NCI-H1417 treated with DMSO at 0.1 percent for 48 hours (cell line): ENCODE measurements at places on chromosomes 3 and 15.

- DNase-seq, result no peak
These were observed 2.6 kb upstream of the FOXP1 start for GRCh38 chr3:71585887-71586809.

DNA sequence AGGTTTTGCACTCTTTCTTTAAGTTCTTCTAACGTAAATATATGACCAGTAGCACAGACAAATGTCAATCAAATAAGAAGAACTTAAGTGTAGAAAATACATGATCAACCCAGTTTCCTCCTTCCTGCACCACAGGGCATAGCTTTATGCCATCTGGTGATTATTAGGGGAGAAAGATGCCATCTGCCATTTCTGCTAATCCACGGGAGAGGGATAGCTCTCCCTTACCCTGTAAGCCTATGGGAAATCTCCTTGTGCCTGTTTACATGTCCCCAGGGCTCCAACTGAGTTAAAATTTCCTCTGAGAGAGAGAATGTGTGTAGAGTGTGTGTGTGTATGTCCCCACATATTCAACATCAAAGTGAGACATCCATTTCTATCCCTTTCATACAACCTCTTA, 135.9 kb downstream of the RSL24D1 start:
- DNase-seq, result no peak

GRCh38 chr15:79311901-79312553, 1.1 kb downstream of the TMED3 start:
- DNase-seq, result no peak

GRCh38 chr15:68834346-68834745, 13.7 kb upstream of the ANP32A start:
- no peak for DNase-seq

DNA sequence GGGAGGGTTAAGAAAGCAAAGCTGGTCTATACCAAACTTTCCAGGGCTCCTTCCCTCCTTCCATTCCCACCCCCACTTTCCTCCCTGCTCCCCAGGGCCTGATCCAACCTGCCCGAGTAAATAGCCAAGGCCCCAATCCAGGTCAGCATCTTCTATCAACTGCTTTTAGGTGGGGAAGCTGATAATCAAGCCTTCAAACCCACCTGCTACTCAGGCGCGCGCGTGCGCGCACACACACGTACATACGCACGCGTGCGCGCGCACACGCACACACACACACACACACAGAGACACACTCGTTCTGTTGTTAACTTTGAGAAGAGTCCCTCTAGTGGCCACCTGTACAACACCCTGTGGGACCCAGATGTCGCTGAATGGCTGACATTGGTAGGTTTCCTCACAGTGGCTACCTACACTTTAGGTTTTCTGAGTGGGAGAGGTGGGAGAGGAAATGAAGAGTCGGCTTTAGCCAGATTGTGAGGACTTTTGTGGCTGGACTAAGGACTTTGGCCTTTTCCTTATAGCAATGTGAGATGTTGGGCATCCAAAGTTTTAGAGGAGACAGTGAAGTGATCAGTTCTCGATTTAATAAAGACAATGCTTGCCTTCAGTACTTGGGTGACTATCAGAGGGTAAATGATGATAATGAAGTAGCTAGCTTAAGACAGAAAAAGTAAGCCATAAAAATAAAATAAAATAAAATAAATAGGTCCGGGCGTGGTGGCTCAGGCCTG, 179.9 kb upstream of the C2CD4B start:
- no peak for DNase-seq

DNA sequence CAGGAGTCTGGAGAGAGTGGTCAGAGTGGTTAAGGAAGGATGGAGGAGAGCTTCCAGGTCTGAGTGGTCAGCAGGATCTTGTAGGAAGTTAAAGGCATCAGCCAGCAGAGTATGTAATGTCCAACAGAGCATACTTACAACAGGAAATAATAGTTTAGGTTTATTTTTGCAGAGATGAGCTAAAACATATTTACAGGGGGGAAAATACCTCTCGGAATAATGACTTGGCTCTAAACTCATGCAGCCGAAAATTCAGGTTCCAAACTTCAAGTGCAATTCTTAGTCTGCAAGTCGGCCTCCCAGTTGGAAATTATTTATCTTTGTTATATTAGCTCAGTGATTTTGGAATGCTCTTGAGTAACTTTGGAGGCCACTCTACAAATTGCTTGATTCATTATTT, 385.0 kb upstream of the C2CD4B start:
- no peak for DNase-seq

GRCh38 chr15:58777107-58777506, 6.0 kb downstream of the MINDY2 start:
- no peak for DNase-seq
